ENCODE measurements at places on chromosomes 12 and 14.

DNA sequence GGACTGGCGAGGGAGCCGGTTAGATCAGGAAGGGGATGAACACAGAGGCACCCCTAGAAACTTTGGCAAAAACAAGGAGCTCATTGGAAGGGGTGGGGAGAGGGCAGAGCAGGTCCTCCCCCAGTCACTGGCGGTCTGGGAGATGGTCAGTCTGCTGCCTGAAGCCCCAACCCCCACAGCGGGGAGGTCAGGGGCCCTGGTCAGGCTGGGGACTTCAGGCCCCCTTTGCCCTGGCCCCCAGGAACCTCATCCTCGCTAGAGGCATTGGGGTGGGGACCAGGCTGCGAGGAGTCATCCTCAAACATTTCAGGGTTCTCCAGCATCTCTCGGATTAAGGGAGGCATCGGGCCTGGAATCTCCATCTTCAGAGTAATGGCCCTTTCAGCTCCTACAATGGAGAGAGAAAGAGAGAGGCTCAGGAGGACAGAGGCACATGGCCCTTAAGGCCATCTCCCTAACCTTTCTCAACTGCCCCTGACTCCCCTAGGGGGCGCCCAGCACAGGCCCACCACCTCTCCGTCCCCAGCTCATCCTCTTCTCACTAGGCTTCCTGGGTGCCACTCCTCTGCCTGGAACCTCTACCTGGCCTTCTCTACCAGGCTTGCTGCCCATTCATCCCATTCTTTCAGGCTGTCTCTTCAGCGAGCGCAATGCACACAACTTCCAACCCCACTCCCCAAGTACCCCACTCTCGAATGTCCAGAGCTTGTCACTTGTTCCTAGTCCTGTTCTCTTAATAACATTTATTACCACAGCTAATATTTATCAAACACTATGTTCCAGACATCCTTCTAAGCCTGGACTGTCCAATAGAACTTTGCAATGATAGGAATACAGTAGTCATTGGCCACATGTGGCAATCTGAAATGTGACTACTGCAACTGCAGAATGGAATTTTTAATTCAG is 4.7 kb upstream of the ITGB7 start:
- no peak for DNase-seq

GRCh38 chr14:91040545-91040944 is 19.9 kb downstream of the RPS6KA5 start:
- no peak for DNase-seq

DNA sequence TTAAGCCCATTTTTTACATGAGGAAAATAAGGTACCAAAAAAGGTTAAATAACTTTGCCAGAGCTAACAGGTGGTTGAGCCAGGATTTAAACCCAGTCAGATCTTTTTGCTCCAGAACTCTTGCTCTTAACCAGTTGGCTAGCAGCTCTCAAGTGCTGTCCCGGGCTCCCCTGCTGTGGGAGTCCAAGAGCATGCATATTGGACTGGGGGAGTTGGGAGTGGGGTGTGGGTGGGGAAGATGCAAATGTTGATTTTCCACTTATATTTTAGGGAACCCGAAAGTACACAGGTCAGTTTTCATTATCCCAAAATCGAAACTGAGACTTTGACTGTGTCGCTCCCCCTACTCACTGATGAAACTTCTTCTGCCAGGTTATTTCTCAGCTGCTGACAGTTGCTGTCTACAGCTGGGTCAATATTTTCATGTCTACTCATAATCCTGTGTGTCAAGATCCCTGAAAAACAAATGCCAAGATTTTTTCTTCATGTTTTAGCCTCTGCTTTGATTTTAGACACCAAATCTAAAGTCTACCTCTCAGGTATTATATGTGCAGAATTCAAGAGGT is 172.3 kb upstream of the TMPO start:
- no peak for DNase-seq

DNA sequence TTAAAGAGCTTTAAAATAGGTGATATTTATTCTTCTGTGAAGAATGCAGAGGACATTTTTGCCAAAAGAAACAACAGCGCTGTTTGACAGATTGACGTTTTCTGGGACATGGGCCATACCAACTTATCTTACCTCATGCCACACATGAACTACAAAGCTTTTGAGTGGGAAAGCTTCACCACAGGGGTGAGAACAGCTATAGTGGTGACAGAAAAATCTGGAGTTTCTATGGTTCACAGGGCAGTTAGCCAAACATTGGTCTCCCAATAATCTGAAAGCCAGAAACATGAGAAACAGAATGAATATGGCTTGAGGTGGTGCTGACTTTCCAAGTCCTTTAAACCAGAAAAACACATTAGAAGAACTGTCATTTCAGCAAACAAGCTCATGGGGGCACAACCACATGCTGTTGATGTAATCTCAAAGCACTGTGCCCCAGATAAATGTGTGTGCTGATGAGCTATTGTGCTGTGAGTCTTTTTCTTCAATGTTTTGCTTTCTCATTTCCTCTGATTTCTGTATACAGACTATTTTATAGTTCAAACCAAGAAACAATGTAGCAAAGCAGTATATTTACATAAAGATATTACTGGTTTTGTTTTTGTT is 905.4 kb downstream of the SLC16A7 start:
- DNase-seq = no peak

DNA sequence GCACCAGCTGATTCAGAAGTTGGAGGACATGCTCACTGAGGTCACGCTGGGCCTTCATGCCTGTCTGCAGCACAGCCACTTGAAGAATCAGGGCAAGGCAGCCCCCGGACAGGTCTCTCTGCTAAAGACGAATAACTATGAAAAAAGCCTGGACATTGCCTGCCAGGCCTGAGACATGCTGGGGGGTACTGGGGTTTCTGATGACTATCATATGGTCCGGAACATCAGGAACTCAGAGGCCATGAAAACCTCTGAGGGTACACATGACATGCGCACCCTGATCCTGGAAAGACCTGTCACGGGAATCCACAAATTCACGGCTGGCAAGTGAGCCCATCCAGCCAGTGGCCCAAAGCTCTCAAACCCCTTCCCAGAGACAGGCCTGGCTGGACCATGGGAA is 8.8 kb upstream of the C12orf42 start:
- DNase-seq = no peak

GRCh38 chr12:126342866-126343265 is 1277.6 kb downstream of the AACS start:
- DNase-seq = no peak

DNA sequence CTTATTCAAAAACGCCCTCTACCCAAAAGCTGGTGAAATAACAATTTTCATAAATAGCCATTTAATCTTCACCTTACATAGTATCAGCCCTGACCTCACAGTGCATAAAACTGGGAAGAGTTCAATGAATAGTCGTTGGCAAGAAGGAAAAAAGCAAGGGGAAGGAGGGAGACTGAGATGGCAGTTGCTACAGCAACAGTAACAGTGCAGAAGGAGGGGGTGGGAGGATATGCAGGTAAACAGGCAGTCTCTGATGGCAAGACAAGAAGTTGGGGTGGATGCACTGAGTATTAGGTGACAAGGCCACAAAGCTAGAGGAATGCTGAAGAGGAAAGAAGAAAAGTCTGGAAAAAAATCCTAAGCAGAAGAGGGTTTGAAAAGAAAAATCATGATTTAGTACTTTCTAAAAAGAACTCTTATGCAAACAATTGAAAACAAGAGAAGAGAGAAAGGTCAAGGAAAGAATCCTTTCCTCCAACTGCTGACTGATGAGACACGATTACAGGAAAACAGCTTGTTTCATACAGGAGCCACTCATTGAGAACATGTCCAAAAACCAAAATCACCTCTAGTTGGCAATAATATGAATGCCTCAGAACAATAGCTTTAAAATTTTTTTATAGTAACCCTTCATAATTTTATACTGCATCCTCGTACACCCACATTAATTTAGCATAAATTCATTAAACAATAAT is 56.0 kb downstream of the DCAF5 start:
- no peak for DNase-seq

GRCh38 chr14:97866664-97867063 is 1069.5 kb downstream of the VRK1 start:
- DNase-seq = no peak

DNA sequence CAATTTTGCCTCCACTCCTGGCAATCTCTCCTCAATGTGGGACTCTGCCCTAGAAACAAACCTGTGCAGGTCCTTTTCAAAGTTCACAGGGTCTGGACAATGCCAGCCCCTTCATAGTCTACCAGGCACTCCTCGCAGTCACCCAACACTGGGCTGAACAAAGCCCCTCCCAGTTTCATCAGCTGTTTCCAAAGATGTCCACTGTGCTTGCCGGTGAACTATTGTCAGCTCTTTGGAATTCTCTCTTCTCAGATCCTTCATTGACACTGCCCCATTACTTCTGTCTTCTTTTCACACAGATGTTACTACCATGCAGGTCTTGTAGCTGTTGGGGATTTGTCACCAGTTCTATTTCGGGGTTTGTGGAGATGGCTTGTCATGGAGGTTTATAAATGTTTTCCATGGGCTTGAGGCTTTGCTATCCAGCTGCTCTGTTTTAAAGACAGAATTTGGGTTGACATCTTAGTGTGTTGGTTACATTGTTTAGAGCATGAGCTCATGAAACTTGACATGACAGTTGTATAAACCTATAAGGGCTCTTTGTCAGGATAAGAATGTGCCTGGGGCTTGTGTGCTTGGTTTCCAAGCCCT is 77.3 kb upstream of the DHRS4 start:
- DNase-seq = no peak

DNA sequence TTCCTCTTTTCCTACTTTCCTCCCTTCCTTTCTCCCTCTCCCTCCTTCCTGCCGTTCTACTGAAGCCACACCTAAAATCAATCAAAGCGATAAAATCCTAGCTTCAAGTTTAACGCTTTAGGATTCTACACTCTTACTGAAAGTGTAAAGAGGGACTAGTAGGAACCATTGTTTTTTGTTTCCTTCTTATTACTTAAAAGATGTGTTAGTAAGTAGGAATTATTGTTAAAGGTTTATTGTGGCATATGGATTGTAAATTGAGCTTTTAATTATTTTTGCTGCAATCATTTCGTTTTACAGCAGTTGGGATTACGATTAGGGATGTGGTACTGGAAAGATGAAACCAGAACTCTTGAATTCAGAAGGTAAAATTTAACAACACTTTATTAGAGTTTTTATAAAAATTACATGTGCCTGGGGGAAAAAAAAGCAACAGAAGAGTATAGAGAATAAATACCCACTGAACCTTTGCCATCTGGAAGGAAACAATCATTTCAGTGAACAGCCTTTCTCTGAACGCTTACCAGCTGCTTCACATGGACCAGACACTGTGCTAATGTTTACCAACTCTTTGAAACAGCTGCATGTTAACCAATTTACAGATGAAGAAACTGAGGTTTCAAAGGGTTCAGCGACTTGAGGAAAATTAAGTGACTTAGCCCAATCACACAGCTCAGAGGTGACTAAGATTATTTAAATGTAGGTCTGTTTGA is 1.0 kb downstream of the PPP1R36 start:
- DNase-seq = no peak

DNA sequence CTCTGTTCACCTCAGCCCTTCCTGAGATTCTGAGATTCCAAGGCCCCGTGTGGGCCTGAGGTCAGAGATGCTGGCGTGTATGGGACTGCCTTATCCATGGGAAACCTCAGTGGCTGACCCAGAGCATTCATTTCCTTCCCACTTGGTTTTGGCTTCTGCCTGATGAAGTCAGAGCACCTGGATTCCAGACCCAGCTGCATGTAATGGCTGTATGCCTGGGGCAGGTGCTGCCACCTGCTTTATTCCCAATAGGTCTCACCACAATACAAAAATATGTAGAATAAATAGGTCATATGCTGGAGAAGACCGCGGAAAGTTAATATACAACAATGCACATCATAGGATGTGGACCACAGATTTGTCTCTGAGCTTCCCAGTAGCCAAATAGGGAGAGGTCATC is 25.6 kb downstream of the FIGNL2 start:
- DNase-seq = no peak

DNA sequence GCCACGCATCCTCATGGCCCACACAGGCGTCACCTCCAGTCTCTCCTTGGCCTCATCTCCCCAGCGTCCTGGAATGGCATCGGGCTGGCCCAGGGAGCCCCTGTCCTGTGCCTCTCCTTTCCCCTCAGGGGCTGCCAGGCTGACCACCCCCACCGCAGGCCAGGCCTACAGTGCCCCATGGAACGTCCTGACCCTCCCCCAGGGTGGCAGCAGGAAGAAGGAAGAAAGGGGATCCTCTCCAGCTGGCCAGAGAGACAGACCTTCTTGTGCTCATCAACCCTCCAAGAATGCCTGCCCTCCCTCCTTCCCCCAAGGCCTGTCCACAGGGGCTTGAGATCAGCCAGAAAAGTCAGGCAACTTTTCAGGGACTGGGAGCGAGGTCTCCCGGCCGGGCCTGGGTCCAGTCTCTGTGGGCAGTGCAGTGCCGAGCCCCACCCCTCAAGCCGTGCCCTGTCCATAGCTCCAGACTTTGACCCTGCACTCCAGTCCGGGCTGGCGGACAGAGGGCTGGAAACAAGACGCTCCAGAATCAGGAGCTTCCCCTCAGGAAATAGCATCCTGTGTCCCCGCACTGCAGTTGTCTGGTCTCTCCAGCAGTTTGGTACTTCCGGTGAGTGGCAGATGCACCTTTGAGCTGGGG is at the start of gene DAO:
TSS of gene DAO (plus strand) at position 478 of the 640 bp plus-strand sequence. CDS start 4,915 bp downstream, outside the sequence.
- DNase-seq = no peak

- no peak for DNase-seq
These were observed 121.9 kb downstream of the ESRRB start for GRCh38 chr14:76497550-76498462.

- DNase-seq = no peak
These were observed 106.4 kb upstream of the SYT10 start for GRCh38 chr12:33546004-33546403.

DNA sequence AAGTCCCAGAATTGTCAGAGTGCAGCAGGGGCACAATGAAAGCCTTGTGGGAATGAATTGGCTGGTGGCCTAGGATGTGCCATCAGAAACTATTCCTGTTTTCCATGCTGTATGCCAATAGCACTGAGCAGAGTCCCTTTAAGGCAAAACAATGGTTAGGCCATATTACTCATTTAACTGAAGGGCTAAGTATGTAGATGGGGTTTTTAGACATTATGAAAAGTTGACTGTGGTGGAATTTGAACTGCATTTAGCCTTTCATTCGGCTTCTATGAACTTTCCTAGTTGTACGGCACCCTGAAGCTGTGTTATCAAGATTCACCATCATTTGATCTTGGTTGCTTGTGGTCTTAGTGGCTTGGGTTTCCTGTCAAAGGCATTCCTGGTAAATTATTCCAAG is 24.8 kb downstream of the IL26 start:
- no peak for DNase-seq

- DNase-seq = no peak
These were observed 68.5 kb downstream of the SLC6A12 start for GRCh38 chr12:145369-145960.

DNA sequence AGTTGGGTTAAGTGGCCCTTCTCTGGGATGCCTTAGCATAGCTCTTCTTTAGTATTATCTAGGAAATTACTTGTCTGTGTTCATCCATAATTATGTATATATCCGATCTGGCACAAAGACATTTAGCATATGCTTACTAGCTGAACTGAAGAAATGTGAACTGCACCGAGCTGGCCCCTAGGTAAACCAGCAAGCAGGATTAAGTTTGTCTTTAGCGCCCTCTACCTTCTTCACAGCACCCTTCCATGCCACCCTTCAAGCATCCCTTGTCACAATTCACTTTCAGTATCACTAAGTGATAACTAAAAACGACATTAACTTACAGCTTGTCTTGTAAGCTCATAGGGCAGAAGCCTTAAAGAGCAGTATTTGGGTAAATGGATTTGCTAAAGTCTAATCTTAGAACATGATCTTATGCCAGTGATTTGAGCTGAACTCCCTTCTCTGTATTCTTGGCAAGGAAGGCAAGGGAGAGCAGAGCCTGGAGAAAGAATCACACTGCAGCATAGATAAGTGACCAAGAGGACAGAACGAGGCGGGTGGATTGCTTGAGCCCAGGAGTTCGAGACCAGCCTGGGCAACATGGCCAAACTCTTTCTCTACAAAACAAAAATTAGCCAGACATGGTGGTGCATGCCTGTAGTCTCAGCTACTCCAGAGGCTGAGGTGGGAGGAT is 2.6 kb upstream of the HAL start:
- DNase-seq = no peak
